ENCODE measurements at places on chromosomes 3 and 15. TPM values are rescaled to one million over a fixed set of nuclear protein-coding genes. Genes with fewer than 3 reads are reported as not detected.

GRCh38 chr15:99732751-99733267, 428 bp downstream of the LYSMD4 start:
- H3K36me3 ChIP-seq: peaks cover 11% of the 10 kb centered on the region
- peak overlapping the region; percentile 56 for H3K27ac ChIP-seq
- peaks cover 7% of the 10 kb centered on the region for H3K4me1 ChIP-seq
- H3K27me3 ChIP-seq: no peaks in the 10 kb centered on the region
- H3K4me3 ChIP-seq: peak overlapping the region; percentile 84
- peak; percentile 79 for DNase-seq

DNA sequence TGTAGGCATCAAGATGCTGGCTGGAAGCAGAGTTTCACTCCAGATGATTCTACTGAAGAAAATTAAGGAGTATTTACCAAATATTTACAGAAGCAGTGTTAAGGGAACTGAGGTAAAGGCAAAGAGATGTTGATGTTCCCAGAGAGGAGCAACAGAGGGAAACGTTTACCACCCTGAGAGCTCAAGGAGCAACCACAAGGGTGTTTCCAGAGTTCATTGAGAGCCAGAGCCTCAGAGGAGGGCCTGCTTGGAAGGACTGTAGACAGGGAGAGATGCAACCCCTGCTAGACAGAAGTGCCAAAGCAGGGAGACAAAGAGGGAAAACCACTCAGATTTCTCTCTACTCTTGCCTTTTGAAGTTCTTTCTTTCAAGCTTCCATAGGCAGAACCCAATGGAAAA, 474.5 kb downstream of the RBMS3 start:
- H3K36me3 ChIP-seq: no peaks in the 10 kb centered on the region
- peak overlapping the region; percentile 1 for H3K27ac ChIP-seq
- H3K4me3 ChIP-seq: no peak overlapping the region
- DNase-seq: no peak
- no peaks in the 10 kb centered on the region for H3K27me3 ChIP-seq

DNA sequence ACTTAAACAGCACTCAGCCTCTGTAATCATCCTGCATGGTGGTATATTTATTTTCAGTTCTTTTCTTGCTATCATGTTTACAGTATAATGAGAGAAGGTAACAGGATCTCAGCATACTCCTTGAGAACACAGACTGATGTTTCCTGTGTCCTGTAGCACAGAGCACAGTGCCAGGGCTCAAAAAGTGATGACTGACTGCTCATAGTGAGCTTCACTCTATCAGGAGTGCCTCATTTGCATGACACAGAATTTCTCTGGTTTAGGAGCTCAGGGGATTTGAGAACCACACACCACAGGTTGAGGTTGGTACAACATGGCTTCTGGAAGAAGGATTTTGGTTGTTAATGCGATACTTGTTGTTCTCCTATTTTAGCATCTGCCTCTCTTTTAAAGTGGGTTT, 68.5 kb upstream of the SLC2A2 start:
- H3K36me3 ChIP-seq: no peaks in the 10 kb centered on the region
- peaks cover 7% of the 10 kb centered on the region for H3K27me3 ChIP-seq
- H3K4me1 ChIP-seq: peaks cover under 1% of the 10 kb centered on the region
- no peak overlapping the region for H3K27ac ChIP-seq
- H3K4me3 ChIP-seq: no peak overlapping the region

GRCh38 chr15:62886431-62887071, 156.0 kb upstream of the TPM1 start:
- DNase-seq: no peak
- peak overlapping the region; percentile 26 for H3K4me3 ChIP-seq
- no peaks in the 10 kb centered on the region for H3K36me3 ChIP-seq
- H3K27ac ChIP-seq: peak overlapping the region; percentile 60

- DNase-seq: no peak
- H3K4me1 ChIP-seq: peaks cover 10% of the 10 kb centered on the region
- H3K36me3 ChIP-seq: no peaks in the 10 kb centered on the region
- H3K27ac ChIP-seq: no peak overlapping the region
- no peaks in the 10 kb centered on the region for H3K27me3 ChIP-seq
Observed at GRCh38 chr3:5007873-5008272, 28.6 kb downstream of the BHLHE40 start.

- H3K4me1 ChIP-seq: peaks cover 23% of the 10 kb centered on the region
- H3K36me3 ChIP-seq: no peaks in the 10 kb centered on the region
- DNase-seq: no peak
- no peak overlapping the region for H3K4me3 ChIP-seq
- H3K27me3 ChIP-seq: no peaks in the 10 kb centered on the region
- H3K27ac ChIP-seq: no peak overlapping the region
Observed at GRCh38 chr3:13549623-13550422, 898 bp downstream of the FBLN2 start.

GRCh38 chr3:108110934-108111333, 20.1 kb upstream of the CD47 start:
- H3K4me1 ChIP-seq: peaks cover 2% of the 10 kb centered on the region
- DNase-seq: no peak
- H3K4me3 ChIP-seq: no peak overlapping the region
- H3K27ac ChIP-seq: no peak overlapping the region
- H3K27me3 ChIP-seq: peaks cover 13% of the 10 kb centered on the region

DNA sequence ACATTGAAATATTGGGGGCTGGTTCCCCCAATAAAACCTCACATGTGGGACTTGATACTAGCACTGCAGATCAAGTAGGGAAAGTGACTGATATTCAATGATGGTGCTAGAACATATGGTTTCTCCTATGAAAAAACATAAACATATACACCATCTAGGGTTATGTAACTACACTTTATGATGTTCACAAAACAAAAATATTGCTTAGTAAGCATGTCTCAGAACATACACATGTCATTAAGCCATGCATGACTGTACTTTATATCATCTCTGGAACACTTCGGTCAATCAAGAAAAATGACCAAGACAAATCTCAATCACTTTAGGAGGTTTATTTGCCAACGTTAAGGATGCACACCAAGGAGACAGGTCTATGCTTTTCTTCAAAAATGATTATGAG, 57.4 kb downstream of the ZNF717 start:
- H3K4me3 ChIP-seq: no peak overlapping the region
- no peak for DNase-seq
- no peaks in the 10 kb centered on the region for H3K4me1 ChIP-seq
- H3K27ac ChIP-seq: no peak overlapping the region
- H3K27me3 ChIP-seq: no peaks in the 10 kb centered on the region
- no peaks in the 10 kb centered on the region for H3K36me3 ChIP-seq

GRCh38 chr15:92365906-92366305, 27.8 kb upstream of the ST8SIA2 start:
- no peaks in the 10 kb centered on the region for H3K4me1 ChIP-seq
- DNase-seq: peak; percentile 27
- H3K27ac ChIP-seq: no peak overlapping the region
- no peak overlapping the region for H3K4me3 ChIP-seq

- H3K36me3 ChIP-seq: no peaks in the 10 kb centered on the region
- no peak for DNase-seq
- H3K27ac ChIP-seq: no peak overlapping the region
- H3K4me1 ChIP-seq: no peaks in the 10 kb centered on the region
- H3K4me3 ChIP-seq: no peak overlapping the region
Observed at GRCh38 chr15:65339920-65340319, 35.4 kb downstream of the RNU5B-1 start.

GRCh38 chr15:88181613-88182012, 74.9 kb downstream of the NTRK3 start:
- no peaks in the 10 kb centered on the region for H3K27me3 ChIP-seq
- no peaks in the 10 kb centered on the region for H3K4me1 ChIP-seq
- H3K27ac ChIP-seq: no peak overlapping the region
- DNase-seq: no peak
- no peaks in the 10 kb centered on the region for H3K36me3 ChIP-seq

DNA sequence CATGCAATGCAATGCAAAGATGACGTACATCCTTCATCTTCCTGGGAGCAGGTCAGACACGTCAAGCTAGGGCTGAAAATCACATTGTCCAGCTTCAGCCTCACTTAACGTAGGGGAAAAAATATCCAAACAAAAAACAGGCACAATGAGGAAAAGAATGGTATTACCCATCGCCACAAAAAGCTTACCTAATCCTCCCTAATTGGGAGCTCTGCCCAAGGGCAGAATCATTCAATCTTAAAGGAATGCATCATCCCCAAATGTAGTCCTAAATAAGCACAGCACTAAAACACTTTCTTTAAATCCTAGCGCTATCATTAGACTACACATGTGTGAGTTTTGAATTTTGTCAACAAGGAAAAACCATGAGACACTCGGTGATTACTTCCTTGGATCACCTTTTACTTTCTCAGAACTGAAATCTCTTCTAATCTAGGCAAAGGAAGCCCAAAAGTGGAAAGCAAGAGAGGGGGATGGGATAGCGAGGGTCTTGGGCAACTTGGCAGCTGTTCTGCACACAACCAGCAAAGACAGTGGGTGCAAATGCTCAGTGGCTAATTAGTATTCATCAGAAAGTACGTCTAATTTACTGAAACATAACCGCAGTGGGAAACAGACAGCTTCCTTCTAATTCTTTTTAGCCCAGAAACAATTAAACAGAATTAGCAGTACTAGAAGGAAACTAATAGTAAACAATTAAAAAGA, 87.4 kb downstream of the ADAMTS9 start:
- DNase-seq: no peak
- H3K27ac ChIP-seq: no peak overlapping the region
- no peaks in the 10 kb centered on the region for H3K36me3 ChIP-seq

DNA sequence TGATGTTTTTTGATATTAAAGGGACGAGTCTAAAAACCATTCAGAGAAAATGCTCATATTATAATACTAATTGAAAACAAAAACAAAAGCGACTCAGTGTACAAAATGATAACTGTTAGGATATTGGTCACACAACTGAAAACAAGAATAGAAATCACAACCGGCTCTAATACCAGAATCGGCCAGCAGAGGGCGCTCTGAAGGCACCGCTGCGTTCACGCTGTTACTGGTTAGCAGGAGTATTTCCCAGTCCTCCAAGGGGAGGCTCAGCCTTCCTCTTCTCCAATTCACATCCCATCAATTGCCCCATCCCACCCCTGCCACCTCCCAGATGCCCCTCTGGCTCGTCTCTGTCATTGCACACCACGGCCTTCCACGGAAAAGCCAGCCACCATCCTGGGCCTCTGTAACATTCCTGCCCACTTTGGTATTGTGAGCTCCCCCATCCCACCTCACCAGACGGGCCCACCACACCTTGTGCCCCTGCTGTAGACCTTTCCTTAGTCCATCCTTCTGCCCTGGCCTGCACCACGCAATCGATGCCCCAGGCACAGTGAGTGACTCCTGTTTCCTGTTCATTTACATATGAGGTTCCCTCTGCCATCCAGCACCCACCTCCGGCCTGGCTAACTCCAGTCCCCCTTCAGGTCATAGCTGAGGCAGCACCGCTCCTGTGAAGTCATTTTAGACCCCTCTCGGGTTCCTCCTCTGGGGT, 8.5 kb downstream of the FAM107A start:
- H3K27me3 ChIP-seq: no peaks in the 10 kb centered on the region
- no peak overlapping the region for H3K4me3 ChIP-seq
- DNase-seq: peak; percentile 95
- no peak overlapping the region for H3K27ac ChIP-seq
- no peaks in the 10 kb centered on the region for H3K36me3 ChIP-seq

DNA sequence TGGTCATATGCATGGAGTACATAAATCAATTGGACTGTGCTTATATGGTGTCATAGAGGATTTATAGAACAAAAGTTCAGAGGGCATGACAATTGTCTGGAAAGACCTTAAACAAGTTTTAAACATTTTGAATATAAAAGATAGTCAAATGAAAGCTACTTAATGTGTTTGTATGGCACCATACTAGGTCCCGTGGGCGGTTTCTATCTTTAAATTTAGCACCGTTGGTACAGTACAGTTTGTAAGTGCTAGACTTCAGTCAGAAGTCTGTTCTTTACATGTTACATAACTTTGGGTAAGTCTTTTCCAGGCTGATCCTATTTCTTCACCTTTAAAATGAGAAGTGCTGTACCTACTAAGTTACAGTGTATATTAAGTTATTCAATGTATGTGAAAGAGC, 373.4 kb upstream of the ARL6 start:
- no peak overlapping the region for H3K27ac ChIP-seq
- H3K36me3 ChIP-seq: no peaks in the 10 kb centered on the region
- no peak for DNase-seq
- no peak overlapping the region for H3K4me3 ChIP-seq
- no peaks in the 10 kb centered on the region for H3K27me3 ChIP-seq

DNA sequence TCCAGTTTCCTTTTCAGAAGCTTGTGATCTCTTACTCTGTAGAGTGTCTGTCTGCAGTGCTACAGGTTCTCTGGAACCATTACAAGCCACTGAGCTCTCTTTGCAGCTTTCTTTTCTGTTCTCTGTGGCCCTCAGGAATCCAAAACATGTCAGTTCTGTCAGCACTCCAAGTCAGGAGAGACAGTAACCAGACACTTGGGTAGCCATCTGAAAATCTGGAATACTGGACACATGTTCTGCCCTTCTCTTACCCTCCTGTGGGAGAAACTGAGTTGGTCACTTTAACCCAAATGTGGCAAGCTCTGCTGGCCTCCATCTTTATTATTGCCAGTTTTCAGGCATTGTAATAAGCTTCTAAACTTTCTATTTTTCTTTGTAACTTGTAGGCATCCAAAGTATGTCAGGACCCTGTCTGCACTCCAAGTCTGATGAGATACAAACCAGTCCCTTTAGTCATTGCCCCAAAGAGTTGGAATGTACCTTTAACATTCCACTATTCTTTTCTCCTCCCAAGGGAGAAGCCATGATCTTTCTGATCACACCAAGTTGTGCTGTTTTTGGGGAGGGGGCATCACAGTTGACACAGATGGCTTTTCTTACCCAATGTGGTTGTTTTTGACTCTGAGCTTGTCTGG, 183.7 kb downstream of the DPH6 start:
- peaks cover 12% of the 10 kb centered on the region for H3K4me1 ChIP-seq
- no peak overlapping the region for H3K4me3 ChIP-seq
- no peak for DNase-seq
- no peaks in the 10 kb centered on the region for H3K27me3 ChIP-seq
- H3K36me3 ChIP-seq: no peaks in the 10 kb centered on the region

DNA sequence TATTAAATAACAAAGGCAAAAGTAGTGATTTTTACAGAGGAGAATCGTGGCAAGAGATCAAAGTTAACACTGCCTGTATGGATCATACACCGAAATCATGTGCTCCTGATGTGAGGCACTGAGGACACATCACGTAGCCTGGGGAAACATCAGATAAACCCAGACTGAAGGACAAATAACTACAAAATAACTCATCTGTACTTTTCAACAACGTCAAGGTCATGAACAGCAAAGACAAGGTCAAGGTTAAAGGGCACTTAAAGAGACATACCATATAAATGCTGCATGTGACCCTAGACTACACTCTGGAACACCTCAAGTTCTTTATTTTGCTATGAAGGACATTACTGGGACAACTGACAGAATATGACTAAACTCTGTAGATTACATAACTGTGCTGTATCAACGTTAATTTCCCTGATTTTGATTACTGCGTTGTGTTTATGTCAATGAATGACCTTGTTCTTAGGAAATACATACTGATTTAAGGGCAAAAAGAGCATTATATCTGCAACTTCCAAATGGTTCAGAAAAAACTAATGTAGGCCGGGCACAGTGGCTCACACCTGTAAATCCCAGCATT, 48.1 kb downstream of the CHSY1 start:
- no peak for DNase-seq
- H3K36me3 ChIP-seq: no peaks in the 10 kb centered on the region
- no peak overlapping the region for H3K4me3 ChIP-seq
- peak overlapping the region; percentile 19 for H3K27ac ChIP-seq
- peaks cover 78% of the 10 kb centered on the region for H3K4me1 ChIP-seq

- no peak overlapping the region for H3K4me3 ChIP-seq
- H3K36me3 ChIP-seq: no peaks in the 10 kb centered on the region
- peaks cover 44% of the 10 kb centered on the region for H3K4me1 ChIP-seq
- peak; percentile 14 for DNase-seq
- H3K27me3 ChIP-seq: no peaks in the 10 kb centered on the region
Observed at GRCh38 chr15:100762913-100763834, 116.5 kb upstream of the ALDH1A3 start.

The BOC gene
- total RNA-seq: 29.2 TPM

The SLC22A14 gene
- 0.29 TPM for total RNA-seq

The BNC1 gene
- total RNA-seq: 3.3 TPM

The ARNT2 gene
- total RNA-seq: 30.0 TPM

Measured in osteoblast (primary cell).